Hippocampal formation (tissue), 2 donors: ENCODE measurements at places on chromosomes 3 and 15.

- DNase-seq, result no peak
Observed at GRCh38 chr3:47161983-47162696, 1.8 kb downstream of the SETD2 start.

- no peak for DNase-seq
Observed at GRCh38 chr3:53190659-53191058, 29.6 kb downstream of the PRKCD start.

GRCh38 chr3:172646439-172647015, 64.3 kb downstream of the NCEH1 start:
- DNase-seq, result no peak

- no peak for DNase-seq
Observed at GRCh38 chr15:69535998-69536397, 83.4 kb downstream of the RPLP1 start.

- DNase-seq, result no peak
Observed at GRCh38 chr15:41417418-41418195, 712 bp downstream of the RTF1 start.

DNA sequence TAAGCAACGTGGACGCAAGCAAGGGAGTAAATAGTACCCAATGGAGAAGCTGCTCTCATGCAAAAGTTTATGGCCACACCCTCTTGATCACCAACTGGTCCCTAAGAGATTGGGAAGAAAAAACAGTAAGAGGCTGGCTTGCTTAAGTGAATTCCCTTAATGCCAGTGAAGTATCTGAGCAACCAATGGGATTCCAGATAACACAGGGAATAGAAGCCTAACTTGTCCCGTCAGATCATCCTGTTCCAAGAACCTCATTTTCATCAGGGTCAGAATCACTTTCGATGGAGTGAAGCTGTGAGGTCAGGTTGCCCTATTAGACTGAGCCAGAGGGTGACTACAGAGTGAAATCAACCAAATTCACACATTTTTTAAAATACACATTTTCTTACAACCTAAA, 104.3 kb downstream of the CD47 start:
- no peak for DNase-seq

- no peak for DNase-seq
Observed at GRCh38 chr3:138712086-138712485, 103.5 kb downstream of the FAIM start.

GRCh38 chr3:5787861-5788488, 600.5 kb downstream of the EDEM1 start:
- DNase-seq, result peak; percentile 75

DNA sequence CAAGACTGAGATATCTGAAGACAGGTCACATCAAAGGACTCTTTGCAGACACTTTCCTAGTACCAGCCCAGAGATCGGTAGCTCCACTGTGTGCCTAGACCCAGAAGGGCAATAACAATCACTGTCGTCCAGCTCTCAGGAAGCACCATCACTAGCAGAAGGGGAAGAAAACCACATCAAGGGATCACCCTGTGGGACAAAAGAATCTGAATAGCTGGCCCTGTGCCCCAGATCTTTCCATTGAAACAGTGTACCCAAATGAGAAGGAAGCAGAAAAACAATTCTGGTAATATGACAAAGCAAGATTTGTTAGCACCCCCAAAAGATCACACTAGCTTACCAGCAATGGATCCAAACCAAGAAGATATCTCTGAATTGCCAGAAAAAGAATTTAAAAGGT, 404.4 kb upstream of the NECTIN3 start:
- DNase-seq, result no peak

- DNase-seq, result peak; percentile 86
Observed at GRCh38 chr15:62940755-62941361, 101.7 kb upstream of the TPM1 start.

DNA sequence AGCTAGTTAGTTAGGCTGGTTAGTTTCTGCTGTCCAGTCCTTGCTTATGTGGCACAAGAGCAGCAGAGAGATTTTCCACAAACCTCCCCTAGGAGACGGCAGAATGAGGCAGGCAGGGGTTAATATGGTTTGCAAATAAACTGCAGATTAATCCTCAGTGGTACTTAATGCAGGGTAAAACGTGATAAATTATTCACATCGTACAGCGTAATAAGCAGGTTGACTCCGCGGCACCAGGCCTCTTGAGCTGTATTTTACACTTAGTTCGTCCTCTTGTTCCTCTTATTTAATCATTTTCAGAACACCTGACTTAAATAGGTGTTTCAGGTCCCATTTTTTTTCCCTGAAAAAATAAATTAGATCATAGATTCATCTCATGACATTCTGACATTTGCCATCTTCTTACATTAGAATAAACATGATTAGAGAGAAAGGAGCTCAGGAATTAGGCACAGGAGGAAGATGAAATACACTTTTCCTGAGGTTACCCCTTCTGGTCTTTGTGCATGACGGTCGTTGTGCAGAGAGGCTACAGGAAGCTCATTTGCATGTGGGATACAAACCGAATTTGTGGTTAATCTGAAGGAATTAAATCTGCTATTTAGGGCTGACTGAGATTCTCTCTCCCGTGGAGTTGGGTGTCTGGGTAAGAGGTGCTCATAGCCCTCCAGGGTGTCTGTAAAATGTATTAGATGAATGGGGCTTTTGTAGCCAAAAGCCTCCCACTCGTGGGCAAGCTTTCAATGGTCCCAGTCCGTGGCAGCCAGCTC, 27.1 kb upstream of the VPS8 start:
- no peak for DNase-seq

GRCh38 chr3:38003371-38003816, 12.8 kb downstream of the VILL start:
- peak; percentile 56 for DNase-seq

DNA sequence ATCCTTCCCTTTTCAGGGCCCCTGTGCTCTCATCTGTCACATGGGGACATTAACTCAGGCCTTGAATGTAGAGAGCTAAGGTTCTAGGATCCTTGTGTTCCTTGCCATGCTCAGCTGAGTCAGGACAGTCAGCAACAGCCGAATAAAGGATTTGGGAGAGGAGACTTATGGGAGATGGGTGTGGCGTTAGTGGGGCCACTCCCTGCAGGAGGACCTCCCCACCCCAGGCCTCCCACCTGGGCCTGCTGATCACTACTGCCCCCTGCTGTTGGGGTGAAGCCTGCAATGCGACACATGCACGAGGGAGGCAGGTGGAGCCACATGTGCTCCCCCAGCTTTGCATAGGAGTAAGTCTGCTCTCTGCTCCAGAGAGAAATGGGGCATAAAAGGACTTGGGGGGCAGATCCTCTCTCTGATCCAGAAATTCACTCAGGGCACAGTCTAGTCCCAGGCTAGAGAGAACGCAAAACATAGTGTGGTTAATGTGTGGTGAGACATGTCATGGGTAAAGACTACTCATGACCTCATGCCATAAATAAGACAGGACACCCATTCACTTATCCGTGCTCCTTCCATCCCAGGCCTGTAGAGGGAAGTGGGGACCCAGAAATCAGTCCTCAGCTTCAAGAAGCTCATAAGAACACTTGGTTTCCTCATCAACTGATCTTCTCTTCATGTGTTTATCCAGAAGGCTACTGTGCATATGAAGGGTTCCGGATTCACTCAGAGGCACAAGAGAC, 19.4 kb downstream of the RBP1 start:
- DNase-seq, result no peak

- DNase-seq, result no peak
Observed at GRCh38 chr3:101251441-101251840, 68.9 kb downstream of the IMPG2 start.

GRCh38 chr3:10229576-10229975, 18.7 kb upstream of the TATDN2 start:
- DNase-seq, result no peak

GRCh38 chr15:61091289-61091616, 137.8 kb downstream of the RORA start:
- no peak for DNase-seq

DNA sequence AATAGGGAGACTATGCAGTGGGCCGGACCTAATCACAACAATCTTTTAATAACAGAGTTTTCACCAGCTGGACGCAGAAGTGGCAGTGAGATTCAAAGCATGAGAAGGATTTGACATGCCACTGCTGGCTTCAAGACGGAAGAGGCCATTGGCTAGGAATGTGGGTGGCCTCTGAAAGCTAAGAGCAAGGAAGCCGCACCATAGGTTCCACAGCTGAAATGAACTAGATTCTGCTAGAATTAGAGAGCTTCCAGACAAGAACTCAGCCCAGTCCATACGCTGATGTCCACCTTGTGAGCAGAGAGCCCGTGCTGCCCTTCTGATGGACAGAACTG, 6.9 kb upstream of the NCBP2 start:
- no peak for DNase-seq

DNA sequence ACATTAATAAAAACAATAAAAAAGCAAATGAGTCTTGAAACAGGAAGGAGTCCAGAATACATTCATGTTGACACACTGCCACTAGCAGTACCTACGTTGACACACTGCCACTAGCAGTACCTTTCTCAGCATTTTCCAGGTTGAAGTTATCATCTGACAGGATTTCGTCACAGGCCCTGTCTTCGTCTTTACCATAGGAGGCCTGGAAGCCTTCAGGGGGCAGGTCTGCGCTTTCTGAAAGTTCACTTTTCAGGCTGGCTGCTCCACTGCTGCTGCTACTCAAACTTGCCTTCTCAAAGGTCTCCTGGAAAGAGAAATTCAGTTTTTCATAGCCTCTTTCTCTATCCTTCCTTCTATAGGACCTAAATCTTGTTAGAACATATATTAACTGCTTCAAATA, 194.7 kb downstream of the NEK10 start:
- DNase-seq, result no peak

GRCh38 chr3:166829896-166830295, 550.2 kb downstream of the ZBBX start:
- DNase-seq, result no peak

- DNase-seq, result no peak
Observed at GRCh38 chr3:151721294-151721693, 12.4 kb upstream of the AADACL2 start.

- DNase-seq, result no peak
Observed at GRCh38 chr3:190432216-190432615, 17.5 kb downstream of the TMEM207 start.

DNA sequence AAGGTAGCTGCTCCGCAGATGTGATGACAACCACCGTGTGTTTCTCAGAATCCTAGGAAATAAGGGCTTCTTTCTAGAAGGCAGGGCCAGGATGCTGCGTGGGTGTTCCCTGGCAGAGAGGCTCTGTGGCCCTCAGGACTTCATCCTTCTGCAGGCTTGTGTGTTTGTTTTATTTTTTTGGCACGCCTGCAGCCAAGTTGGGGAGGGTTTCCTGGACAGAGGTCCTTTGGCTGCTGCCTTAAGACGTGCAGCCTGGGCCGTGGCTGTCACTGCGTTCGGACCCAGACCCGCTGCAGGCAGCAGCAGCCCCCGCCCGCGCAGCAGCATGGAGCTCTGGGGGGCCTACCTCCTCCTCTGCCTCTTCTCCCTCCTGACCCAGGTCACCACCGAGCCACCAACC, at the start of gene CLEC3B:
Gene CLEC3B, plus strand, starts transcription at position 266 of the 400 bp plus-strand sequence. Its CDS starts 60 bp downstream, at position 326.
- DNase-seq, result no peak

- DNase-seq, result no peak
Observed at GRCh38 chr15:48722764-48723661, 77.5 kb upstream of the FBN1 start.

- no peak for DNase-seq
Observed at GRCh38 chr3:99648101-99648500, 9.7 kb downstream of the COL8A1 start.

DNA sequence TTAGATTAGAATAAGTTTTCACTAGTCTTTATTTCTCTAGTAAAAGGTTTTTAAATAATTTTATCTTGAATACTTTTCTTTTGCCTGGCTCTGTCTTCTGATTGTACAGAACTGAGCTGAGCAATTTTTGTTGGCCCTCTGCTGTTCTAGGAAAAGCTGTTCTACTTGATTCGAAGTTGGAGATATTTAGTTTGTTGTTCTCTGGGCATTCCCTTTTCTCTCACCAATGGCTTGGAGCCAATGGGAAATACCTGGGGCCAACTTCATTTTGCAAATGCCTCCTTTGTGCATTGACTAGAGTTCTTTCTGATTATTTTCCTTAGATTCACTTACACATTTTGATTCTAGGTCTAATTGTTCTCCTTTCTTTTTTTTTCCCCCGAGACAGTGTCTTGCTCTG, 16.5 kb downstream of the ABHD5 start:
- DNase-seq, result no peak

DNA sequence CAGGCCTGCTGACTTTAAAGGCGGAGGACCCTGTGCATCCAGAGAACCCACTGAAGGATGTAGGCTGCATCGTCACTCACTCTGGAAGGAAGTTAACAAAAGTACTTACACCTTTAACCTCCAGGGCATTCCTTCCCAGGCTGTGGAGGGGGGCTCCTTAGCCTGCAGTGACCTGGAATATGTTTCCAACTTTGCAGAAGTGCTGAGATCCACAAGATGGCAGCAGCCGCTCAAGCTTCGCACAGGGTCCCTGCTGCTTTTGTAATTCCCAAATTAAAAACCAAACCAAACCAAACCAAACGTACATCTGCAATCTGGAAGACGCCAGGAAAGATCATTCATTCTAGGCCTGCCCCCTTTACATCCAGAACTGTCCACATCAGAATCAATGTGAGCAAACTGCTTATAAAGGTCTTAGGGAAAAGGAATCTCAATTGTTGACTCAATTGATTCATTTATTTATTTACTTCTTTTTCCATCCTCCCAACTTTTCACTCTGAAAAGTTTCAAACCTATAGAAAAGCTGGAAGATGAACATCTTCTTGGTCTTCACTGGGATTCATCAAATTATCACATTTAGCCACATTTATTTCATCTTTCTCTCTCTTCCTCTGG, 70.5 kb upstream of the KLHL25 start:
- DNase-seq, result peak; percentile 9

GRCh38 chr3:30123224-30123623, 483.2 kb upstream of the TGFBR2 start:
- no peak for DNase-seq

GRCh38 chr3:143605233-143605950, 242.9 kb downstream of the SLC9A9 start:
- DNase-seq, result no peak

GRCh38 chr15:63353261-63353660, 28.4 kb downstream of the CA12 start:
- DNase-seq, result no peak

DNA sequence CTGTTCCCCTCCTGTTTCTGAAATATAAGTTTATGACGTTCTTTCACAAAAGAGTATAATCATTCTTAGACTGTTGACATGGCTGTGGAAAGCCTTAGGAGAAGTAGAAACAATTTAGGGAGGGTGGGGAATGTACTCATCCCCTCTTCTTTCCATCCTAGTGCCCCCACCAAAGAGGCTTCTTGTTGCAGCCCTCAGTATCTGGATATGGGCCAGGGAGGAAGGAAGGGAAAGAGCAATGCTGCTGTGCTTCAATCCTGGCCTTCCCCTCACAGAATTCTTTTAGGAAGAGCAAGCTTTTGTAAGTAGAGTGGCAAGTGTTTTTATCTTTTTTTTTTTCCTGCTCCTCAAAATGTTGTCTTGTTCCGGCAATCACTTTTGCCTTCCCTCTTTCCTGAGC, 1.7 kb downstream of the INAFM2 start:
- DNase-seq, result no peak

GRCh38 chr15:80026310-80026709, 33.2 kb upstream of the ZFAND6 start:
- DNase-seq, result no peak
